CD4-positive, alpha-beta memory T cell (primary cell): ENCODE measurements at places on chromosomes 11 and 22. TPM values are rescaled to one million over a fixed set of nuclear protein-coding genes. Genes with fewer than 3 reads are reported as not detected.

The OR8D1 gene
- polyA plus RNA-seq, result not detected

The SERPIND1 gene
- polyA plus RNA-seq, result 0.29 TPM

The C11orf16 gene
- 0.10 TPM for polyA plus RNA-seq

The FAT3 gene
- not detected for polyA plus RNA-seq

The OR2D2 gene
- not detected for polyA plus RNA-seq

The SPON1 gene
- polyA plus RNA-seq, result 2.0 TPM

The OR5M11 gene
- not detected for polyA plus RNA-seq

The USP2 gene
- 0.21 TPM for polyA plus RNA-seq

The EIF4ENIF1 gene
- polyA plus RNA-seq, result 17.2 TPM

The GPR83 gene
- polyA plus RNA-seq, result not detected

The TSKU gene
- 0.13 TPM for polyA plus RNA-seq

The SMIM35 gene
- polyA plus RNA-seq, result 0.21 TPM

The OR8G1 gene
- polyA plus RNA-seq, result not detected

The HEPHL1 gene
- not detected for polyA plus RNA-seq

The DLG2 gene
- 0.78 TPM for polyA plus RNA-seq

The SLC22A25 gene
- polyA plus RNA-seq, result not detected

The KCTD17 gene
- 9.0 TPM for polyA plus RNA-seq

The FBLN1 gene
- not detected for polyA plus RNA-seq

The OR9G4 gene
- not detected for polyA plus RNA-seq

The POTEH gene
- polyA plus RNA-seq, result not detected

The OSBP gene
- 41.5 TPM for polyA plus RNA-seq

The ST13 gene
- 174 TPM for polyA plus RNA-seq

The UPK3A gene
- polyA plus RNA-seq, result not detected

The CARD18 gene
- not detected for polyA plus RNA-seq

The RFPL1 gene
- polyA plus RNA-seq, result not detected

The RSF1 gene
- polyA plus RNA-seq, result 51.5 TPM

The SGSM1 gene
- polyA plus RNA-seq, result 0.76 TPM

The NRGN gene
- not detected for polyA plus RNA-seq

The SMC1B gene
- not detected for polyA plus RNA-seq

The KRTAP5-8 gene
- polyA plus RNA-seq, result not detected

The MPZL3 gene
- 12.6 TPM for polyA plus RNA-seq

The NPAS4 gene
- polyA plus RNA-seq, result not detected

The RCOR2 gene
- not detected for polyA plus RNA-seq

The ACR gene
- not detected for polyA plus RNA-seq

The CRYBB2 gene
- not detected for polyA plus RNA-seq

The C11orf52 gene
- polyA plus RNA-seq, result not detected

The TH gene
- polyA plus RNA-seq, result not detected

The MOV10L1 gene
- polyA plus RNA-seq, result not detected
